Calu3 (cell line): ENCODE measurements at places on chromosomes 4 and X.

DNA sequence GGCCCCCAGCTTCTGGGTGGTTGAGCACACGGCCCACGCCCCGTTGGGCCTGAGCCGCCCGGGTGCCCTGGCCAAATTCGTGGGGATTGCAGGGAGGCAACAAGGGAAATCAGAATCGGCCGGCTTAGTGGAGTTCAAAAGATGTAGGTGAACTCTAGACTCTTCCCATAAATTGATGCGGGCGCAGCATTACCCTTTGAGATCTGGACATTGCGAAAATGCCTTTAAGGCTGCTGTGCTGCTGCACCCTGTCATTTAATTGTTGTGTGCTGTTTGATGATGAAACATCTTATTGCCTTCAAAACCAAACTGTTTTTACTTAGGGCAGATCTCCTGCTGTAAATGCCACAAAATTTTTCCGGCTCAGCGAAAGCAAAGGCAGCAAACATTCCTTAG lies 409 bp upstream of the MPP1 start:
- DNase-seq, result no peak

DNA sequence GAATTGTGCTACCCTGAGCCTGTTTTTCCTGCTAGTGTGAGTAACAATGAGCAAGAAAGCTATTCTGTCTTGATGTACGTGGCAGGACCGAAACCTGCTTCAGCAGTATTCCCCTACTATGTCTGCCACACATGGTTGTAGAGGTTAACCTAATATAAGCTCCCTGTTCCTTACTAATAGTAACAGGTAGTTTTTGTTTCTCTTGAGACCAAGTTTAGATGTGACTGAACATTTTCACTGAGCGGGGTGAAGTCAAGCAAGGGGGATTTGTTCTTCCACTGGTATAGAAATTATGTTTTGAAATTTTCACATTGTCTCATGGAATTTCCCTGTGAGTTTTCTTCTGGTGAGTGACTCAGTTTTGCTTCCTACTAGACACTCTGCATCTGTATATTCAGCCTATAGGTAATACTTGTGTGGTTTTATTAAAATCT lies 37.3 kb downstream of the RRAGB start:
- DNase-seq, result no peak

DNA sequence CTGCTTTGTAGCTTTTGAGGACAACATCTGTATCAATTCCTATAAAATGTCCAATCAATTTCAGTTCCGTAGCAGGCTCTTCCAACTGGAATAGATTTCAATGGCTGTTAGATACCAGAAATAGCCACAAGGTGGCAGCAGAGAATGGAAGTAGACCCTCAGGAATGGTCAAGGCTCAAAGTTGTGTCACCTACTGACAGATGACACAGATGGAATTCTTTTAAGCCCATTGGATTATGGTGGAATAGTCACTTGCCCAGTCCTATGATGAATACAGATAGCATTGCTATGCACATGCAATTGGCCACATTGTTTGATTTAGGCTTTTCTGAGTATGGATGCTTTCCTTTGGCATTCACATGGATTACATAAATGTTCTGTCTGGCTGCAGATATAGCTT lies 130.4 kb upstream of the RADX start:
- peak; percentile 59 for DNase-seq

DNA sequence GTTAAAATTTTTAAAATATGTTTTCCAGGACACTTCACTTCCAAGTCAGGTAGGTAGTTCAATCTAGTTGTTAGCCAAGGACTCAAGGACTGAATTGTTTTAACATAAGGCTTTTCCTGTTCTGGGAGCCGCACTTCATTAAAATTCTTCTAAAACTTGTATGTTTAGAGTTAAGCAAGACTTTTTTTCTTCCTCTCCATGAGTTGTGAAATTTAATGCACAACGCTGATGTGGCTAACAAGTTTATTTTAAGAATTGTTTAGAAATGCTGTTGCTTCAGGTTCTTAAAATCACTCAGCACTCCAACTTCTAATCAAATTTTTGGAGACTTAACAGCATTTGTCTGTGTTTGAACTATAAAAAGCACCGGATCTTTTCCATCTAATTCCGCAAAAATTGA lies 49.7 kb downstream of the XIAP start:
- DNase-seq, result no peak

- no peak for DNase-seq
Measured at GRCh38 chr4:33150525-33150910, 2430.3 kb downstream of the PCDH7 start.

- DNase-seq, result no peak
Measured at GRCh38 chrX:78831523-78831922, 84.0 kb downstream of the LPAR4 start.

DNA sequence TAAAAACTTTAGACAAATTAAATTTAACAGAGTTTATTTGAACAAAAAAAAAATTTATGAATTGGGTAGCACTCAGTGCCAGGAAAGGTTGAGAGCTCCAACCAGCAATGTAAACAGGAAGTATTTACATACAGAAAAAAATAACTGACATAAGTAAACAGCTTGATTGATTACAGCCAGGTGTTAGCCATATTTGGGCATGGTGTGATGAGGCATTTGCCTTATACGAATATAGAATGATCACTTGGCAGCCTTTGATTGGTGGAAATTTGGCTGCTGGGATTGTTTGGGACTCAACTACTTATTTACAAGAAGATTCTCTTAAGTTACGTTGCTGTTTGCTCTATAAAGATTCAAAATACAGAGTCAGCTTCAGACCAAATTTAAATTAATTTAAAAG lies 172.0 kb downstream of the ADAM29 start:
- no peak for DNase-seq

GRCh38 chr4:17846266-17846665 lies 35.5 kb downstream of the NCAPG start:
- DNase-seq, result no peak

- DNase-seq, result no peak
Measured at GRCh38 chrX:11555759-11556158, 110.0 kb downstream of the ARHGAP6 start.

- DNase-seq, result no peak
Measured at GRCh38 chrX:70437921-70438665, 6.5 kb upstream of the DLG3 start.

DNA sequence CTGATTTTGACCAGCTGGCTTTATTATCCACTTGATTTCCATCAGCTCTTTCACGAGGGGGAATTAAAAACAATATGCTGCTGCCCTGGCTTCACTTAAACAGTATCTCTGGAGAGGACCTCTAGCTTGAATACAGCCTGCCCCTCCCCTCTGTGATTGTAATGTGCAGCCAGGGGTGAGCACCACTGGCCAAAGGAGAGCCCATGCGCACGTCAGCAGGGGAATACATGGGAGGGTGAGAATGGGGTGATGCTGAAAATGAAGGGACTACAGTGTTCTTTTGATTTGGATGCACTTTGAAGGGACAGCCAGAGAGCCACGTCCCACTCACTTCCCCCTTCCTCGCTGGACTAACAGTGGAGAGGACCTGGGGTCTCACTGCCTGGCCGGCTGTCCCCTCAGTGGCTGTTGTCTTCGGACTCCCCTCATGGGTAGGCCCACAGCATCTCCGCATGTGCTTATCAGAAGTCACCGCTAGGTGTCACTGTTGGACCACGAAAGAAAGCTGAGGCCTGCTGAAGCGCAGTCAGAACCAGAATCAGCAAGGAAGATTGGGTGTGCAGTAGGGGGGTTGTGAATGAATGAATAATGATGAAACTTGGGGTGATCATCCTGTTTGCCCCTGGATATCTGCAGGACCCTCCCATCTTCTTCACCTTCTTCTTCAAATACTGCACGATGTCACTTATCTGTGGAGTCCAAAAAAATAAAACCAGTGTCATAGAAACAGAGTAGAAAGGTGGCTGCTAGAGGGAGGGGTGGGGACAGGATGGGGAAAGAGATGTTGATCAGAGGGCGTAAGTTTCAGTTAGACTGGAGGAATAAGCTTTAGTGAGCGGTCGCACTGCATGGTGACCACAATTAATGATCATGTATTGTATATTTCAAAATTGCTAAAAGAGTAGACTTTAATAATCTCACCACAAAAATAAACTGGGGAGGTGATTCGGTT lies 32.8 kb downstream of the CLCN4 start:
- peak; percentile 76 for DNase-seq

- DNase-seq, result no peak
Measured at GRCh38 chr4:141309874-141310273, 89.2 kb downstream of the ZNF330 start.

- no peak for DNase-seq
Measured at GRCh38 chrX:13852001-13852695, 35.3 kb upstream of the GPM6B start.

GRCh38 chr4:72507167-72507566 lies 61.9 kb downstream of the ADAMTS3 start:
- no peak for DNase-seq

DNA sequence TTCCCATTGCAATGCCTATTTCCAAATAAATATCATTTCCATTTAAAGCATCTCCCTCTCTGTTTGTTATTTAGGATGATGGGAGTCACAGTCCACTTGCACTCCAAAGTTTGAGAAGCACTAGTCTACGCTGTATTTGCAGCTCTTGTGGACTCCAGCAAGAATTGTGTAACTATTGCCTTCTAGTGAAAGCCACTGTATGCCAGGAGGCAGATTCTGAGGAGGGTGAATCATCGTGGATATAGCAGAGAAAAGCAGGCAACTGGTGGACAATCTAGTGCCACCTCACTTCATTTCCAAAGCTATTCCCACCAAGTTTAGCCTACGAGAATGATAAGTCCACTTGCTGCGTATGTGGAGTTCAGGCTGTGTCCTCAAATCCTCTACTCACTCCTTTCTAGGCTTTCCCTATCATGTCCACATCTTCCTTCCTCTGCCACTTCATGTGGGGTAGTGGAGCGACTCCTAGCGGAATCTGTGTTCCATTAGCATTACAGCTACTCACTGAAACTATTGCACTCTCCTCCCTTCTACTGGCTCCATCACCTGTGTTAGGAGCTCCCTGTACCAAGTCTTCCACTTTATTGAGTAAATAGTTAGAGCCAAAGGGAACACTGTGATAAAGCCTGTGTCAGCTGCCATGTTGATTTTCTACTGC lies 501.8 kb upstream of the GALNT7 start:
- DNase-seq, result no peak

GRCh38 chr4:5470318-5471198 lies 237.8 kb downstream of the EVC2 start:
- no peak for DNase-seq

GRCh38 chrX:110407910-110408545 lies 49.4 kb downstream of the RTL9 start:
- DNase-seq, result peak; percentile 74

- DNase-seq, result no peak
Measured at GRCh38 chrX:7127056-7127455, 20.5 kb upstream of the STS start.

GRCh38 chr4:183447646-183448045 lies 3.2 kb downstream of the CDKN2AIP start:
- DNase-seq, result no peak

- DNase-seq, result no peak
Measured at GRCh38 chr4:18931643-18932377, 910.3 kb upstream of the LCORL start.

- DNase-seq, result no peak
Measured at GRCh38 chr4:182102576-182102975, 140.6 kb upstream of the TENM3 start.

DNA sequence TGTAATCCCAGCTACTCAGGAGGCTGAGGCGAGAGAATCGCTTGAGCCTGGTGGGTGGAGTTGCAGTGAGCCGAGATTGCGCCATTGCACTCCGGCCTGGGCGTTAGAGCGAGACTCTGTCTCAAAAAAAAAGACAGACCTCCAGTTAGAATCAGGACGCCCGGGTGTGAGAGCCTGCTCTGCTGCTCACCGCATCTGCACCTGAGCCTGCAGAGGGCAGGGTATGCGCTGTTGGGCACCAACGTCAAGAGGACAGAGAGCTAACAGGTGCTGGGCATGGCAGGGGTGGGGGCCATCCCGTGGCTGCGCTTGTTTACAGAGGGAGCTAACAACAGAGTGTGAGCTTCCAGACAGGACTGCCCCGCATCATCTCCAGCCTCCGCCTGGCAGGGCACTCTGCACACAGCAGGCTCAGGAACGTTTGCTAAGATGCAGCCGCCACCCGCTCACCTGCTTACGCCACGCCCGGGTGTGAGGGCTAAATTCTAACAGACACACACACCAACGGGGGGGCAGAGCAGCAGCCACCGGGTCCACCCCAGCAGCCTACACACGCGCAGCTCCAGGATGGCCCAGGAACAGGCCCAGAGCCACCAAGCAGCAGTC lies 50.0 kb upstream of the CPLX1 start:
- no peak for DNase-seq

- no peak for DNase-seq
Measured at GRCh38 chrX:148691456-148691855, 191.0 kb downstream of the AFF2 start.

DNA sequence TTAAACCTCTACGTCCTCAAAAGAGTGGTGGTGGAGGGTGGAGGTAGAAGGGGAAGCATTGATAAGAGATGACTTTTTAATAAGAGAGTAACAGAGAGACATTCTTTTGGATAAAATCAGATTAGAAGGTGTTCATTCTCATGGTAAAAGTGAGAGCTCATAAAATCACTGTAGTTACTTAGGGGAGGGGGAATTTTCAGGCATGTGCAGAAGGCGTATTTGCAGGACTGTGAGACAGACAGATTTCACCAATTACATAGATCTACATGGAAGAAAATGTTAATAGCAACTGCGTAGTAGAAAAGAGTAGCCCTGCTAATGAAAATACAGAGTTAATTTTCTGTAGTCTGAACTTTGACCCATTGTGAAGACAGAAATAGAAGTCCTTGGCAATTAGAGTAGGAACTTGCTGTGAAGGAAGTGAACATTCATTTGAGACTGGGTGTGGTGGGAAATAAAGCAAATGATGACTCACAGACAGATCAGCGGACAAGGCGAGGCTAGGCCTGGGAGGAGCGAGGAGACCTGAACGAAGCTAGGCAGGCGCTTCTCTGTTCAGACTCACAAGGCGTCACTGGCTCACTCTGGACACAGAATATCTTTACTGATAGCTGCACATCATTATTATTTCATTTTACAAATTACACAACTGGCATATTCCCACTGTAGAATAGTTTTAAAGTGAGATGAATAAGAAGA lies 57.2 kb upstream of the FAM9C start:
- peak; percentile 78 for DNase-seq
